ENCODE measurements at places on chromosomes 3 and 15. TPM values are rescaled to one million over a fixed set of nuclear protein-coding genes. Genes with fewer than 3 reads are reported as not detected.

The LEKR1 gene
- polyA plus RNA-seq: not detected

The DCLK3 gene
- polyA plus RNA-seq: 0.34 TPM

The SERINC4 gene
- polyA plus RNA-seq: 0.57 TPM

The IGF1R gene
- polyA plus RNA-seq: 2.6 TPM

The PAQR5 gene
- polyA plus RNA-seq: 0.14 TPM

The RASGRF1 gene
- 0.03 TPM for polyA plus RNA-seq

The WDR53 gene
- polyA plus RNA-seq: 18.9 TPM

The ANKDD1A gene
- 0.30 TPM for polyA plus RNA-seq

- DNase-seq: no peak
Observed at GRCh38 chr15:64532521-64533315, 72.3 kb downstream of the ZNF609 start.

GRCh38 chr15:69143756-69144436 lies 16.5 kb upstream of the GLCE start:
- no peak for DNase-seq

DNA sequence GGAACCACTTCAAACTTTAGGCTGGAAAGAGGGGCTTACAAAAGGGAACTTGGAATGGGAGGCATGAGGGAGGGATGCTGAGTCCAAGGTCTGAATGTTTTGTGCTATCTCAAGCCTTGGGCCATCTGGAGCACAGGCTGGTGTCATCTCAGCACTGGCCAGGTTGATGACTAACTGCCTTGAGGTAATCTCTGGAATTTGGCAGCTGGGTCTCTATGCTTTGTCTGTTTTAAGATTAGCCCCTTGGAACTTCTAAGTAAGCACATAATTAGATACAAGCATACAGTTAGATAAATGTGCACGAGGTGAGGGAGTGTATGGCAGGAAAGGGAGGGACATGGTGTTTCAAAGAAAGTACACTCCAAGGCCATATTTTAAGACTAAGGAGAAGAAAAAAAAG lies 252.4 kb upstream of the CCDC54 start:
- no peak for DNase-seq

- no peak for DNase-seq
Observed at GRCh38 chr3:89246326-89246725, 138.9 kb downstream of the EPHA3 start.

DNA sequence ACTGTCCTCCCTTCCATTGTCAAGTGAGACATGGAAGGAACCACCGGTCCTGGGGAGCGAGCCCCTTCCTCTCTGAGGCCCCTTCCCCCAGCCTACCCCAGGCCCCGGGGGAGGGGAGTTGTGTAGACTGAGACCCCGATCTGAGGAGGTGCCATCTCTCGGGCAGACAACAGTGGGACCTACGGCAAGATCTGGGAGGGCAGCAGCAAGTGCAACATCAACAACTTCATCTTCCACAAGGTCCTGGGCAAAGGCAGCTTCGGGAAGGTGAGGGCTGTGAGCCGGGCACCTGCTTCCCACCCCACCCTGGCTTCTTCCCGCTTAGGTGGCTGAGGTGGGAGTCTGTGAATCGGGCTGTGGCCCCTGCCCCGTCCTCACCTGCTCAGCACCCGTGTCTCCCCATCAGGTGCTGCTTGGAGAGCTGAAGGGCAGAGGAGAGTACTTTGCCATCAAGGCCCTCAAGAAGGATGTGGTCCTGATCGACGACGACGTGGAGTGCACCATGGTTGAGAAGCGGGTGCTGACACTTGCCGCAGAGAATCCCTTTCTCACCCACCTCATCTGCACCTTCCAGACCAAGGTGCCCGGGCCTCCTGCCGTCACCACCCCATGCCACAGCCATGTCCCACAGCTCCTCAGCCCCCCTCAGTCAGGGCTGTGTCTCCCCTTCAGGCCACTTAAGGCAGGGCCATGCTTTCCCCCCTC lies 24.9 kb downstream of the PRKCD start:
- DNase-seq: peak; percentile 36

- no peak for DNase-seq
Observed at GRCh38 chr3:183313351-183313750, 60.3 kb downstream of the B3GNT5 start.

GRCh38 chr3:170719300-170719699 lies 133.4 kb upstream of the SLC7A14 start:
- DNase-seq: no peak

- DNase-seq: no peak
Observed at GRCh38 chr3:143218166-143218835, 98.7 kb downstream of the CHST2 start.

DNA sequence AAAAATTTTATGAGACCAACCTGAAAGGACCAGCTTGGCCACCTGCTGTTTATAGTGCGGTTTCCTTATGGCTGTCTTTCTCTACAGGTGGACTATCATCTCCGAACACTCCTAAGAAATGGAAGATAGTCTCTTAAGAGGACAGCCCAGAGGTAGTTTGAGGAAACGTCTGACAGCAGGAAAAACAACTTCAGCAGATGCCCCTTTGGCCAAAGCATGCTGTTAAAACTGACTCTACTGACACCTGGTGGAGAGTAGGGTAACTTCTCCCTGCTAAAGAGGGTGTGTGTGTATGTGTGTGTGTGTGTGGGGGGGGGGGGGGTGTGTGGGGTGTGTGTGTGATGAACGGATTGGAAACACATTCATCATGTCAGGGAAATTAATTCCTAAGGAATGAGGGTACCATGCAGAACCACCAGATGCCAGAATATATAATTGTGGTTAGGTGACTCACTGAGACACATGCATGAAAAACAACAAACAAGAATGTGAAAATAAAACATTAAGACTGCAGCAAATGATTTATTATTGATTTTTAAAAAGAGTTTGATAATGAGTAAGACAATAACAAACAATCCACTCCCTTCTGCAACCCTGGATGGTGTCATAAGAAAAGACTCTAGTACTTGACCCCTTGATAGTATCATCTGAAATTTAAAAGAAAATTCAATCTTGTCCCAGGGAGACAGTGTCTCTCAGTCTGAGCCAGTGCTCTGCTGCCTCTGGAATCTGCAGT lies 256.5 kb downstream of the THRB start:
- DNase-seq: no peak

All from psoas muscle (tissue), 8 donors.